Endodermal cell (in vitro differentiated cells): ENCODE measurements at places on chromosomes 3 and 15. TPM values are rescaled to one million over a fixed set of nuclear protein-coding genes. Genes with fewer than 3 reads are reported as not detected.
A peak's percentile ranks its signal among the peaks of the same experiment; 100 is the strongest.

DNA sequence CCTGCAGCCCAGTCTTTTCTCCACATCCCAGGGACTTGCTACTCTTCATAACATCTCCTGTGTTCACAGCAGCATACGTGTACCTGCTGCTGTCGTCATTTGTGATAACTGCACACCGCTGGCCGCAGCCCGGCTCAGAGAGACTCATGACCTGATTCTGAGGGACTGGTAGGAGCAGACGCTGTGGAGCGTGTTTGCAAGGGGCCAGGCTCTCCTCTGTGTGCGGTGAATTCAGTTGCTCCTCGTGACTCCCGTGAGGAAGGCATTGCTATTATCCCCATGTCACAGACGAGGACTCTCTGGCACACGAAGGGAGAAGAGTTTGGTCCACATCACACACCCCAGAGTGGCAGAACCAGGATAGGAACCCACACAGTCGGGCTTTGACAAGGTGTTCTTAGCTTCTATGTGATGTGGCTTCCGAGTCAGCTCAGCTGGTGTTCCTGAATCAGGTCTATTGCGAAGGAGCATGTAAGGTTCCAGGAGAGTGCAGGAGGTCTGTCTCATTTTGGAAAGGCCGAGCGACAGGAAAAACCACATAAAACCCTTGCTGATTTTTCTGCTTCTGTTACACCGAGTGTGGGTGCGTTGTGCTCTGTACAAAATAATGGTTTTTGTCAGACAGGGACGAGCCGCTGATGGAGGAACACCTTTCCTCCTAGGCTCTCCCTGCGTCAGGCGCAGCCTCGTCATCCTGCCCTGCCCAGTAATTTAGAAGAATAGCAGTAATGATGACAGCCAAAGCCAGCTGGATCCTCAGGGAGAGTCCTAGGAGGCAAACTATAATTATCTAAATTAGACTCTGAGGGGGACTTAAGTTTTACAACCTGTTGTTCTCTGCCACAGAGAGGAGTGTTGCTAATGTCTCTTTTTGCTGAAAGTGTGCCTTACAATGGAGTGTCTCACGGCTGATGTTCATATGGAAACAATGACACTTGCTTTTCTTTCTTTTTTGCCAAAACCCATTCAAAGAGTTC is 157.5 kb upstream of the RGMA start:
- DNase-seq = no peak

- DNase-seq = no peak
These were observed 1026.8 kb upstream of the NR2F2 start for GRCh38 chr15:95303713-95304112.

GRCh38 chr15:72840114-72840513 is 56.6 kb upstream of the ADPGK start:
- no peak for DNase-seq

- no peak for DNase-seq
These were observed 15.4 kb downstream of the PLXNA1 start for GRCh38 chr3:126998320-126998719.

- DNase-seq = no peak
These were observed 49.4 kb downstream of the TGM4 start for GRCh38 chr3:44923632-44924456.

GRCh38 chr3:156659260-156659659 is 15.1 kb upstream of the TIPARP start:
- no peak for DNase-seq

- no peak for DNase-seq
These were observed 670.5 kb downstream of the NLGN1 start for GRCh38 chr3:174068035-174068434.

DNA sequence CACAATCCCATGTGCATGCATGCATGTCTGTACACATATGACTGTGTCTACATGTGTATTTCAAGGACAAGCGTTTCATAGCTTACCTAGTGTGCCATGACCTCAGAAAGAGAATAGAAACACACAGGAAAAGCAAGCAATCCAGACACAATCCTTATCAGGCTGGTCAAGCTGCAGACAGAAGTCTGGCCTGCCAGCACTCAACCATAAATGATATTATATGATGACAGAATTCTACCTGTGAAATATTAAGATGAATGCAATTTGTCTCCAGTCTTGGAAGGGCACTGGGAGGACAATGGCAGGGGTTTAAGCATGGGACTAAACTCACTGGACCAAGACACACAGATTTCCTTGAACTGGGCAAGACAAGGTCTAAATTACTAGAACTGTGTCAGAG is 50.9 kb upstream of the ARL6 start:
- no peak for DNase-seq

GRCh38 chr3:186668426-186668825 is 2.6 kb downstream of the HRG start:
- no peak for DNase-seq

DNA sequence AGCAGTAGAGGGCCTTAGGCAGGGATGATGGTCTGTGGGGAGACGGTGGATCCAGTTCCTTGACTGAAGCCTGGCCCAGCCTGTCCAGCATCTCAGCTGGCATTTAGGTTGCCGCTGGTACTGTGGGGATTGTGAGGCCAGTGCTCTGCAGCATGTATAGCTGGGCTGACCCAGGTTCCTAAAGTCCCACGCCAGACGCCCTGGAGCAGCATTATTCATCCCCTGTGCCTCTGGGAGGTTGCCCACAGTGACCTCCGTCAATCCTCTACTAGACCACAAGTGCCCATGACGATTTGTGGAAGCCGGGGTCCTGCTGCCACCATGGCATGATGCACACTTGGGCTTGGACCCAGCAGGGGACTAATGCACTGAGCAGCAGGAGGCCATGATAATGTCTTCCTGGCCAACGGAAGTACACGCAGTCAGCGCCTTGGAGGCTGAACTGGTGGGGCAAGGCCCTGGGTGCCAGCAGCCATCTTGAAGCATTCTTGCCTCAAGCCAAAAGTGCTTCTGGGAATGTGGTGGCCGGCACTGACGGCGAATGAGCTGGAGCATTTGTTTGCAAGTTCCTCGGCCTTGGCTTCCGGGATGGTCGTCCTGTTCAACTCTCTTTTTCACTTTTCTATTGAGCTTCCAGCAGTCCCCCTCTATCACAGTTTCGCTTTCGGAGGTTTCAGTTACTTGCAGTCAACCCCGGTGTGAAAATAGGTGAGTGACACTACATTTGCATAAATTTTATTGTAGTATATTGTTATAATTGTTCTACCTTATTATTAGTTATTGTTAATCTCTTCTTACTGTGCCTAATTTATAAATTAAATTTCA is 949.4 kb downstream of the ROBO1 start:
- DNase-seq = no peak

DNA sequence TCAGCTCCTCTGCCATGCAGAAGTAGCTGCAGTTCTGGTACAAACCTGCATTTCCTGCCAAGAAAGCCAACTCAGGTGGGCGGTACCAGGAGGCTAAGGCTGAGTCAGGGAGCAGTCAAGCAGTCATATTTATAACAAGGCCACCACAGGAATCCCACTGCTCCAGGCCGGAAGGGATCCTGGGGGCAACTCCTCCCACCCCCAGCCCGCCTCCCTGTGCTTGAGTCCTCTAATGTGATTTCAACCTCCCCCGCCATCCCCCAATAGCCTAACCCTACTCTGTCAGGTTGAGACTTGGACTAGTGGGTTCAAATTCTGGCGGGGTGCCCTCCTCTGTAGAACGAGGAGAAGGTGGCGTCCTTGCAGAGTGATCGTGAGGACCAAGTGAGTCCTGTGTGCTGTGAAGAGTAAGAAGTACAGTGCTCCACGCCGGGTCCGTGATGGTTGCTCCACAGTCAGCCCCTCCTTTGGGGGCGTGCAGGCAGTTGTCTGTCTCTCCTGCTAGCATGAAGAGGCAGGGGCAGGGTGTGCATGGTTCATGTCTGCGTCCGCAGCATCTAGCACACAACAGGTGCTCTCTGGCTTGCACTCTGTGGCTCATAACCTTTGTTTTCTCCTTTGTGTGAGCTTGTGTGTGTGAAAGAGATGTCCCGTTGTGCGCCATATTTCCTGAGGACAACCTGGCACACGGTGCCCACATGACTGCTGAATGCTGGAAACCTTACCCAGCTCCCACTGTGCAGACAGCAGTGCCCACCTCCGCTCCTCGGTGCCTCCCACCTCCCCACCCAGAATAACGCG is 78.3 kb downstream of the SMAD6 start:
- DNase-seq = no peak

GRCh38 chr3:37103103-37103808 is 71.1 kb downstream of the LRRFIP2 start:
- no peak for DNase-seq

GRCh38 chr3:9204253-9204992 is 45.0 kb downstream of the SRGAP3 start:
- DNase-seq = peak; percentile 70

DNA sequence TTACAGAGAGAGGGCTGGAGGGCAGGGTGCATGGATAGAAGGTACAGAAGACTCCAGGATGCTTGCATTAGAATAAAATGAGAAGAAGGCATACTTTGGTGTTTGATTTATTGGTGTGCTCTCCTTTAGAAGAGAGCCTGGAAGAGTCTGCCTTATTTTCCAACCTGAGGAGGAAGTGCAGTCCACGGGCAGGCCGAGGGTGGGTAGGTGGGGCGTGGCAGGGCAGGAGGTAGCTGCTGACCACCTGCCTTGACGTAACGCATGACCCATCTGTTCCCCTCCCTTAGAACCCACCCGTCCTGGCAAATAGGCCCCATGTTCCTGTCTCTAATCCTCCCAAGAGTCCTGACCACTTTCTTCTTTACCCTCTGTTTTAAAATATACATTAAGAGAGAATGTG is 222.3 kb upstream of the LYSMD4 start:
- DNase-seq = peak; percentile 23

DNA sequence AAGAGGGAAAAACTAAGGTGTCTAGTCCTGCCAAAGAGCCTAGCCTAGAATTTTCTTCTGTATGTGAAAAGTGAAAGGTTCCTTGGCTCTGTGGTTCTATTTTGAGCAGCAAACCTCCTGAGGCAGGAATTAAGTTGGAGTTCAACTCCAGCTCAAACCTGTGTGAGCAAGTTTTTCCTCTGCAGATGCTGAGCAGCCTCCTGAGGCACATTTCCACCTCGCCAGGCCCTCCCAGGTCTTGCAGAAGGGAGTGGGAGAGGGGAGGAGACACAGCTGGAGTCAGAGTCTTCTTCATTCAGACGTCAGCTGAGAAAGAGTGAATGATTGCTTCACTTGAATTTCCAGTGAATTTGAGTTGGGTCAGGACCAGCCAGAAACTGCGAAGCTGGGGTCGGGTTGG is 69.5 kb upstream of the ETV5 start:
- DNase-seq = peak; percentile 27

GRCh38 chr3:188191460-188191859 is 37.5 kb downstream of the LPP start:
- peak; percentile 42 for DNase-seq

- peak; percentile 72 for DNase-seq
These were observed 5.7 kb downstream of the SMAD3 start for GRCh38 chr15:67070892-67071664.

- DNase-seq = peak; percentile 63
These were observed 1.8 kb downstream of the PRKCD start for GRCh38 chr3:53162672-53163443.

DNA sequence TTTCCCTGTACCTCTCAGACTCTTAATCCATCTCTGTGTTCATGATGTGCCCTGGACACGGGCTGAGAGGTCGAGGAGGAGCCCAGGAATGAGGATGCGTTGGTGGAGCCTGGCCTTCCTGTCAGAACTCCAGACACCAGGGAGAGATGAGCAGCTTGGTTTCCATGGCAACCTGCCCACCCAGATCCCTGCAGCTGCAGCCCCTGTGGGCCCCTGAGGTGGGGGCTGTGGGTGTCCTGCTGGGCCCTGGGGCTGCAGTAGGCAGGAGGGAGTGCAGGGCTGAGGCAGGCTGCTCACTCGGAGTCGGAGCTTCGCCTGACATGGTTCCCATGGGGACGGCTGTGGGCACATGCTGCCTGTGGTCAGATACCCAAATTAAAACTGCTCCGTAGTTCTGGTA is 7.7 kb upstream of the SCN10A start:
- no peak for DNase-seq

DNA sequence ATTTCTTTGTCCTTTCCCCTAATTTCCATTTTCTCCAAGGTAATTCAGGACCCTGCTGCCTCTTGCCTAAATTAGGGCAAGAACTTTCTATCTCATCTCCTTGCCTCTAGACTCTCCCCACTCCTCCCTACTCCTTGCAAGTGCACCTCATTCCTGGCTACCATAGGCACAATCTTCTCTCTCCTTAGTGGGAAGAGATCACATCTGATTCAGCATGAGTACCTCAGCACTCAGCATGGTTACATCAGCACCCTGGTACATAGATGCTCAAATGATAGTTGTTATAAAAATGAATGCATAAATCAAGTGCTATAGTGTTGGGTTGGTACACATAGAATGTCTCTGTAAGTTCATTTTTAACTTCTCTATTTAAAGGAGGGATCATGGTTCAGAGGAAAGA is 313.4 kb upstream of the RASGRP1 start:
- no peak for DNase-seq

- DNase-seq = no peak
These were observed 63.1 kb downstream of the ITGA11 start for GRCh38 chr15:68368731-68369435.

- DNase-seq = no peak
These were observed 1.5 kb downstream of the LRRK1 start for GRCh38 chr15:100920516-100921135.

DNA sequence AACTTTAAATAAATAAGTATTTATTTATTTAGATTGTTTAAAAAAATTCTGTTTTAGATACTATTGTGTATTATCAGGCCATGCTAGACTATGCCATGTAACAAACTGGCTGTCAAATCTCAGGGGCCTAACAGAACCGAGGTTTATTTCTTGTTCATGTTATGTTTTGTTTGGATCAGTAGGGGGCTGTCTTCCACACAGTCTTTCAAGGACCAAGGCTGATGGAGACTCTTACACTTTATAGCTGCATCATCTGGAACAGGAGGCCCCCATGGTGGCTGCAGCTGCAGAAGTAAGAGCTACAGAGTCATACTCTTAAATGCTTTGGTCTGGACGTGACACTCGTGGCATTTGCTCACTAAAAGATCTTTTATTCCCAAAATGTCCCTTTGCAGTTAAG is 33.0 kb upstream of the ARL14 start:
- DNase-seq = no peak

- no peak for DNase-seq
These were observed 172.9 kb upstream of the TBC1D5 start for GRCh38 chr3:17915341-17915740.

GRCh38 chr3:116939091-116939490 is 229.5 kb downstream of the TUSC7 start:
- peak; percentile 47 for DNase-seq

DNA sequence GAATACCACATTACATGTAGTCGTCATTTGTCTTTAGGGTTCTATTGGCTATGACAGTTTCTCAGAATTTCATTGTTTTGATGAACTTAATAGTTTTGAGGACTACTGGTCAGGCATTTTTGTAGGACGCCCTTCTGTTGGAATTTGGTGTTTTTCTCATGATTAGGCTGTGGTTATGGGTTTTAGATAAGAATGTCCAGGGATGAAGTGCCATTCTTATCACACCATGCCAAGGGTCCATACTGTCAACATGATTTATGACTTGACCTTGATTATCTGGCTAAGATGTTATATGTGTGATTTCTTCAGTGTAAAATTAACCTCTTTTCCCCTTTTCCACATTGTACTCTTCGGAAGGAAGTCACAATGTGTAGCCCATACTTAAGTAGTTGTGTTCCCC is 135.3 kb downstream of the DIPK2A start:
- DNase-seq = no peak

PSMA4 gene
- total RNA-seq = 250 and 268 TPM in 2 replicates

FBLN2 gene
- 57.2 to 146 TPM (median 136 TPM) in 3 replicates for total RNA-seq

DOCK3 gene
- total RNA-seq = 6.9 to 8.0 TPM (median 7.7 TPM) in 3 replicates

SMCO1 gene
- not detected in 2 replicates for total RNA-seq

SLC2A2 gene
- 0.20 and 0.24 TPM in 2 replicates for total RNA-seq

COLQ gene
- 2.0 and 3.1 TPM in 2 replicates for total RNA-seq

HDC gene
- total RNA-seq = not detected in 3 replicates

SLC30A4 gene
- 0.53 and 0.59 TPM in 2 replicates for total RNA-seq

PAK6 gene
- total RNA-seq = 6.6 to 9.4 TPM (median 7.7 TPM) in 3 replicates

EIF1B gene
- 81.3 to 87.1 TPM (median 83.8 TPM) in 3 replicates for total RNA-seq

SLC28A1 gene
- total RNA-seq = not detected in 2 replicates
